ENCODE measurements at places on chromosomes 3 and 15.

DNA sequence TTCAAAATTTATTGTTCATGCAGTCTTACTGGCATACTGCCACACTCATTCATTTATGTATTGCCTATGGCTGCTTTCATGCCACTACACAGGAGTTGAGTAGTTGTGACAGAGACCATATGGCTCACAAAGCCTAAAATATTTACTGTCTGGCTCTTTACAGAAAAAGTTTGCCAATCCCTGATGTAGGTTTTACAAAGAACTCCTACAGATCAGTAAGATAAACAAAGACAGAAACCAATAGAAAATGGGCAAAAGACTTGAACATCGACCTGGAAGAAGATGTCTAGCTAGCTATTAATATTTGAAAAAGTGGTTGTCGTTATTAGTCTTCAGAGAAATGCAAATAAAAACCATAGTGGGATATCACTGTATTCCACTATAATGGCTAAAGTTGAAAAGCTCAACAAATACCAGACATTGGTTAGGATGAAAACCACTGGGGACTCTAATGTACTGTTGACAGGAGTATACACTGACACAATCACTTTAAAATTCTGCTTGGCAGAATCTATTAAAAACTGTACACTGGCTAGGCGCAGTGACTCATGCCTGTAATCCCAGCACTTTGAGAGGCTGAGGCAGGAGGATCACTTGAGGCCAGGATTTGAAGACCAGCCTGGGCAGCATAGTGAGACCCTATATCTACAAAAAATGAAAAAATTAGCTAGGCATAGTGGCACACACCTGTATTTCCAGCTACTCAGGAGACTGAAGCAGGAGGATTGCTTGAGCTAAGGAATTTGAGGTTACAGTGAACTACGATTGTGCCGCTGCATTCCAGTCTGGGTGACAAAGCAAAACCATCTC, 87.7 kb downstream of the NEO1 start:
- no peak for DNase-seq
- peaks cover 22% of the 10 kb centered on the region for H3K4me1 ChIP-seq
- no peak overlapping the region for H3K27ac ChIP-seq
- peaks cover 9% of the 10 kb centered on the region for H3K36me3 ChIP-seq
- no peak overlapping the region for H3K4me3 ChIP-seq
- H3K27me3 ChIP-seq, result no peaks in the 10 kb centered on the region

DNA sequence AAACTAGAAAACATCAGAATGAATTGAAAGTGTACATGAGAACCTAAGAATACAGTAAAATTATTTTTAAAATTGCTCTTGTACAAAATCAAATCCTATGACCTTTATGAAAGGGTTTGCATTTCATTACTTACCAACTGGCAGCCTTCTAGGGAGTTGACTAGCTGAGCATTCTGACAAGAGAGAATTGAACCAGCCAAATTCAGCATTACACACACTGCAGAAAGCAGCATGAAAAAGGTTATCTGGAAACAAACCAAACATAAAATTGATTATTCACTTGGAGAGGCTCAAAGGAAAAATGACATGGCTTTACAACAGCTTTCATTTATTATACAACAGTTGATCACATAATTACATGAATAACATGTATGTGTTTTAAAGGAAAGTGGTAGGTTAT, 17.4 kb downstream of the NSMCE3 start:
- DNase-seq, result no peak
- peaks cover 3% of the 10 kb centered on the region for H3K27me3 ChIP-seq
- H3K4me3 ChIP-seq, result no peak overlapping the region
- H3K36me3 ChIP-seq, result no peaks in the 10 kb centered on the region
- no peak overlapping the region for H3K27ac ChIP-seq

GRCh38 chr3:184366619-184367289, 5.2 kb downstream of the POLR2H start:
- no peak for DNase-seq
- peaks cover 34% of the 10 kb centered on the region for H3K4me1 ChIP-seq
- H3K36me3 ChIP-seq, result peaks cover 41% of the 10 kb centered on the region
- peaks cover 4% of the 10 kb centered on the region for H3K27me3 ChIP-seq

GRCh38 chr15:23877502-23878412, 190.7 kb upstream of the NDN start:
- H3K36me3 ChIP-seq, result no peaks in the 10 kb centered on the region
- DNase-seq, result peak; percentile 40
- peaks cover 7% of the 10 kb centered on the region for H3K27me3 ChIP-seq
- no peak overlapping the region for H3K27ac ChIP-seq
- no peaks in the 10 kb centered on the region for H3K4me1 ChIP-seq

- H3K4me3 ChIP-seq, result no peak overlapping the region
- H3K27me3 ChIP-seq, result no peaks in the 10 kb centered on the region
- no peaks in the 10 kb centered on the region for H3K36me3 ChIP-seq
- H3K4me1 ChIP-seq, result no peaks in the 10 kb centered on the region
Measured at GRCh38 chr3:170792471-170792870, 77.5 kb downstream of the RPL22L1 start.

- H3K27me3 ChIP-seq, result peaks cover 23% of the 10 kb centered on the region
- peaks cover 33% of the 10 kb centered on the region for H3K4me1 ChIP-seq
- peak overlapping the region; percentile 90 for H3K4me3 ChIP-seq
Measured at GRCh38 chr3:105365081-105365390, 1.7 kb upstream of the ALCAM start.

- no peak for DNase-seq
- no peak overlapping the region for H3K4me3 ChIP-seq
- no peak overlapping the region for H3K27ac ChIP-seq
Measured at GRCh38 chr3:25155652-25156471, 272.2 kb upstream of the RARB start.

GRCh38 chr15:63013052-63013808, 29.3 kb upstream of the TPM1 start:
- H3K27ac ChIP-seq, result no peak overlapping the region
- peaks cover 4% of the 10 kb centered on the region for H3K4me1 ChIP-seq
- no peaks in the 10 kb centered on the region for H3K27me3 ChIP-seq
- DNase-seq, result no peak
- H3K4me3 ChIP-seq, result no peak overlapping the region

All from activated naive CD8-positive, alpha-beta T cell treated with anti-CD3 and anti-CD28 coated beads for 36 hours (primary cell).